ENCODE measurements at places on chromosomes 2 and 18. TPM values are rescaled to one million over a fixed set of nuclear protein-coding genes. Genes with fewer than 3 reads are reported as not detected.

TRABD2A gene
- total RNA-seq, result 0.54 TPM

DNA sequence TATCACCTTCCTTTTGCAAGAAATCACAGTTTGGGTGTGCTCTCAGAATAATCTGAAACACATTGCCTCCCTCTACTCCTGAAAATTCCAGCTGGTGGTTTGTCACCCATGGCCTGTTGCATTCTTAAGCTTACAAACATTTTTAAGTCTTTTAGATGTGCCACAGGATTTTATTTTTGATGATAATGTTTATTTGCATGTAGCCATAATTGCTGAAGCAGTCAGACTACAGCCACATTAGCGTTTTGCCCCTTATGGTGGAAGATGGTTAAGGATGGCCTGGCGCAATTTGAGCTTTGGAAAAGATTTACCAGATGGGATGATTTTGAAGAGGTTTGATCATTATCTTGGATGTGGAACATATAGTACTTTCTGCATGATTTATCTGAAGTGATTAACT is 439.5 kb downstream of the MEIS1 start:
- no peak for DNase-seq

TOGARAM2 gene
- 0.48 TPM for total RNA-seq

GLI2 gene
- total RNA-seq, result 1.8 TPM

GALM gene
- total RNA-seq, result 8.5 TPM

DNA sequence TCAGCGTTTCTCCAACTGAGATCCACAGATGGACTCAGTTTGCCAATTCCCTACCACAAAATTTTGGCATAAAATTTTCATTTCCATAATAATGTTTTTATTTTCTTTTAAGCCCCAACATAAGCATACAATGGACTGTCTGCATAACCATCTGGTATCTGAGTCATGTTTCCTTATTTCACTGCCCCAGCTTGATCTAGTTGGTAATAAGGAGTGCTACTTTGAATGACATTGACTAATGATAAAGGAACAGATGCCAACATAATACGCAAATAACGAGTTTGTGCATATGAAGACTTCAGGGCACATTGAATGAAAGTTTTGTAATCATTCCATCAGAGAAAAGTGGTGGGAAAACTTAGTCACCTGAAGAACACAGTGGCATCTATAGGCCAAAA is 8.8 kb upstream of the MBD2 start:
- no peak for DNase-seq

GRCh38 chr18:31585991-31586390 is 5.7 kb upstream of the TTR start:
- DNase-seq, result no peak

SRBD1 gene
- 11.2 TPM for total RNA-seq

GRCh38 chr2:126356631-126357030 is 299.3 kb upstream of the GYPC start:
- DNase-seq, result no peak

- no peak for DNase-seq
Observed at GRCh38 chr18:59610546-59611140, 86.6 kb downstream of the CCBE1 start.

- DNase-seq, result no peak
Observed at GRCh38 chr2:37573451-37574388, 97.7 kb downstream of the CDC42EP3 start.

CNNM4 gene
- 36.8 TPM for total RNA-seq

DNA sequence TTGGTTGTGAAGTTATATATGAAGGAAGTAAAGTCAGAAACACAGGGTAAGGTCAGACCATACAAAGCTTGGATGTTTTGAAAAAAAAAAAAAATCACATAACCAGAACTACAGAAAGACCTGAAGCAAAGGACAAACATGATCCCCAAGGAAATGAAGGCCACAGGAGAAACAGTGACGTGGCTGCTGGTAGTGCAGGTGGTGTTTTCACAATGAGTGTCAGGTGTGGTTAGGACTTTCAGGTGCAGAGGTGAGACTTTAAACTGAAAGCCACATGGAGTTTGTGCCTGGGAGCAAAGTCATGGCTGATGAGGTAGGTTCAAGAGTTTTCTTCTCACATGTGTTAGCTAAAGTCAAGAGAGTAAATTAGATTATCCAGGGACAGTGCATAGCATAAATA is 270.7 kb downstream of the PIEZO2 start:
- DNase-seq, result no peak

DNA sequence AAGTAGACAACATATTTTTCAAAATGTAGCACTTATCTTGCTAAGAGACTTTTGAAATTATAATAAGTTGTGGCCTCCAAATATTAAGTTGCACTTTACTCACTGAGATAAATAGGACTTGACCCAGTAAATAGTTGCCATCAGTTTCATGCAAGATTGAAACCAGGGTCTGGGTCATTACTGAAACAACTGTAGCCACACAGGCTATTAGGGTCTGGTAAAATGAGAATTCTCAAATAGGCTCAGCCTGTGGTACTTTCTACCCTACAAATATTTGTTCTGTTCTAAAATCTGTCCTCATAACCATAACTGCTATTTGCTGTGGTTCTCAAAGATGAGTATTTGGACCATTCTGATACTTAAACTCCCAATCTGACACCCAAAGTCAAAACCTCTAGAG is 115.4 kb upstream of the STK17B start:
- DNase-seq, result no peak

DNA sequence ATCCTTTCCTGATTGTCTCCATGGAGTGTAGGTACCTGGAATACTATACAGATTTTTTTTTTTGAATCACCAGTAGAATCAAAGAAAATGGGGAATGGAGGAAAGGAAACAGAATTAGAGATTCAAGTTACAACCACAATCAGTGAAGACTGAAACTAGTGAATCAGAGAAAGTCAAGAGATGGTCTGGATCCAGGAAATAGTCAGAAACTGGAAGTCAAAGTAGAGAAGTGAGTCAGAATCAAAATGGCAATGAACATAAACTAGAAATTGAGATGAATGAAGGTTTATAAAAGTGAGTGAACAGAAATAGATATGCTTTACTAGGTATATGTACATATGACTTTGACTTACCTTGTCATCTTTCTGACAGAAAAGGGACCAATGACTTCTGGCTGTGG is 579.0 kb downstream of the PLCL1 start:
- no peak for DNase-seq

DNA sequence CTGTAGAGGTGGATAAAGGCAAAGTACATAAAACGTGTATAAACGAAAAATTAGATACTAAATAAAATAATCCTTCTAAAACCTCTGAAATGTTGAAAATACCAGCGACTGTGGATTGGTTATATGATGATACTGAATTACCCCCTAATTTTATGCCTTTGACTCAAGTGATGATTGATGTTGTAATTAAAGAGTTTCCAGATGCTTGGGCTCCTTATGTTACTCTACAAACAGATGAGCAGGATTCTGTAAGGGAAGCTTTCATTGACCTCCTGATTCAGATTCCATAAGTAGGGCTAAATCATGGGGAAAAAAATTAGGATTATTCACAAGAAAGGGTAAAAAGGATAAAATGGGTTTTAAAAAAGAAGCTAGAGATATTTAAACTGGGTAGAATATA is 418.2 kb upstream of the SLC39A10 start:
- DNase-seq, result no peak

- DNase-seq, result no peak
Observed at GRCh38 chr2:233090879-233091278, 30.7 kb downstream of the INPP5D start.

C1GALT1C1L gene
- 0.48 TPM for total RNA-seq

GRCh38 chr18:34817636-34818035 is 107.5 kb downstream of the DTNA start:
- no peak for DNase-seq

DNA sequence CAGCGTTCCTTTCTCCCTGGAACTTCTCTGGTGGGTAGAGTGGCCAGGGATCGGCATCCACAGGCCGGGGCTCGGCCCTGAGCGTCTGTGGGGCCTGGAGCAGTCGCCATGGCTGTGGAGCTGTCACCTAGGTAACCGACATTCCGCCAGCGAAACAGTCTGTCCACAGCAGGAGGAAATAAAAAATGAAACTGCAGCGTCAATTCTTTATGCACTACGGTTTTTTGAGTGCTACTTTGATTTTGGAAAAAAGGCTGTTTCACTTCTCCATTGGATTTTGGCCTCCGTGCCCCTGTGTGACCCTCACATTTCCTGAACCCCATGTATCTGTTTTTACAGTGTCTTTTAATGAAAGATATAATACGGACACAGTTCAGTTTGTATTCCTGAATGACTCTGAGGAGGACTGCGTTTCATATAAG is 163.4 kb downstream of the LDLRAD4 start:
- peak; percentile 77 for DNase-seq

GRCh38 chr18:36718705-36719328 is 110.0 kb downstream of the TPGS2 start:
- no peak for DNase-seq

DNA sequence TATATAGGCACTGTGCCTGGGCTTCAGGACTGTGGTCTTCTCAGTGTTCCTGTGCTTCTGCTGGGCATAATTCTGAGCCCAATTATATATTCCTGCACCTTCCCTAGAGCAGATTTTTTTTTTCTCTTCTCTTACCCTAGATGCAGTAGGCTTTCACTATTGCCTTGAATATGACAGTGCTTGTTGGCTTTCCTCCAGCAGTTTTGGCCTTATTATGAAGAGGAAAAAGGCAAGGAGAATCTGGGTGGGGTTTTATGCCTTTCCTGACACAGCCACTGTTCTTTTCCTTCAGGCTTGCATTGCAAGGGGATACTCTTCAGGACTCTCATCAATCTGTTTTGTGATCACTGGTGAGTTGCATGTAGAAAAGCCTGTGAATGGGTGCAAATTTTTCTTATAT is 221.9 kb upstream of the CELF4 start:
- no peak for DNase-seq

DNA sequence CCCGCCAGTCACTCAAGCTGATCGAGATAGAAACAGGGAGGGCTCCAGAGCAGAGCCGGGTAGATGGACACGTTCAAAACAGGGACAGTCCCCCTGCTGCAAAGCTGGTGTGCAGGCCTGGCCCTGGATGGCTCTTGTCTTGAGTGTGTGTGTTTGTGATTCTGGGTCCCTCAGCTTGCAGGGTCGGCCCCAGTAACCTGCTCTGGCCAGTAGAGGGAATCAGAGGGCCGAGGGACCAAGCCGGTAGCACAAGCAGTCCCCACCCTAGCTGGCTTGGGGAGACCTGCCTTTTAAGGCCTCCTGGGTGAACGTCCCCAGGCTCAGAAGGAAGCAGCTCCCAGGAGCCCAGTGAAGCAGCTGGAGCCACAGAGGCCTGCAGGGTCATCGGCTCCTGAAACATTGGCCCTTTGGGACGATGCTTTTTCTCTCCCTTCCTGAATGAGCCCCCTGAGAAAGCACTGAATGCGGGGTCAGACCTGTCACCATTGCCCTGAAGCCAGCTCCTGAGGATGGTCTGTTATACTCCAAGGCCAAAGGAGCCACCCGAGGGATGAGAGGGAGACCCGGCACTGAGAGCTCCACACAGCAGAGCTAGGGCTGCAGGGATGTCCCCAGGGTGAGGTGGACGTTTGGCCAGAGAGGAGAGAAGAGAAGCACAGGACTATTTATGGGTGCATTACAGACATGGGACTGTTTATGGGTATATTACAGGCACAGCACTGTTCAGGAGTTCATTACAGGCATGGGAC is 15.4 kb upstream of the MLPH start:
- DNase-seq, result no peak

DNA sequence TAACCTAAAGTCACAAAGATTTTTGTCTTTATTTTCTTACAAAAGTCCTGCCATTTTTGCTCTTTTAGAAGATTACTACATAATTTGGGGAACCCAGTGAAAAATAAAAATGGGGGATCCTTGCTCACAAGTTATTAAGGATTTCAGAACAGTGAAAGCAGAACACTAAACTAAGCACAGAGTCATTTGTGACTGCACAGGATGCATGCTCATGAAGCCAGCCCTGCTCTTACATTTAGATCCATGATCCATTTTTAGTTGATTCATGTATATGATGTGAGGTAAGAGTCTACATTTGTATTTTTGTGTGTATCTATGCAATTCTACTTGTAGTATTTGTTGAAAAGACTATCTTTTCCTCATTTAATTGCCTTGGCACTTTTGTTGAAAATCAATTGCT is 21.8 kb downstream of the SP140L start:
- no peak for DNase-seq

GALNT1 gene
- 46.6 TPM for total RNA-seq

DNA sequence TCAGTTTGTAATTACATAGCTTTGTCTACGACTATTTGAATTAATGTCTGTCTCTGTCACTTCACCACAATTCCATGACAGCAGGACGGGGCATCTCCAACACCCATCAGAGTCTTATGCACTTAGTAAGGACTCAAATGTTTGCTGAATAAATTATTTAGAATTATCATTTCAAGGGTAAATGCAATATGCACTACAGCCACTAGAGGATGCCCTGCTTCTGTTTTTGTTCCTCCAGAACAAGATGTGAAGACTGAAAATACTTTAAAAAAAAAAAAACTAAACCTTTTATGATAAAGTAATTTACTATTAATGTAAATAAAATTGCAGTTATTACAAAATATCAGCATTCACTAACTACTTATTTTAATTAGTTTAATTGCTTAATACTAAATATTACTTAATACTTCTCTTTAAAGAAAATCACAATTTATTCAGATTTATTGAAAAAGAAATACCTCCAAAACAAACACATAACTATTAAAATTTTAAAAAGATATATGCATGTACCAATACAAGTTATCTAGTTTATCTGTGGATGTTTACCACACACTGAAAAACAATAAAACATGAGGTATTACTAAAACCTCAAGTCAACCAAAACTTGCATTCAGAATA is 3.2 kb downstream of the PIGN start:
- DNase-seq, result no peak

DNA sequence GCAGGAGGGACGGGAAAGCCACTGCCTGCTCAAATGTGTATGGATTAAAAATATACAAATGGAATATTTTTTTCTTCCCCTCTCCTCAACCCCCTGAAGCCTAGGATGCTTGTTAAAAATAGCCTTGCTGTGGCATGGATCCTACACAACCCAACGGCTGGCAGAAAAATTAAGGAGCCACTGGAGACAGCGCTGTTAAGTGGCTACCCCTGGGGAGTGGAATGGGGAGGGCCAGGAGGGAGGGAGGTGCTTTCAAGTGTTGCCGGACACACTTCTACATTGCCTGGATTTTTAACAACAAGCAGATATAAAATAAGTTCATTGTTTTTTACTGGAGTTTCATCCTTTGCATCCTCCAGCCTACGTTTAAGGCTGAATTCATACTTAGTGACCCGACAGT is 66.6 kb downstream of the ZBTB7C start:
- DNase-seq, result no peak
